Fibroblast of upper back skin (primary cell): ENCODE measurements at places on chromosomes 12 and 14.

DNA sequence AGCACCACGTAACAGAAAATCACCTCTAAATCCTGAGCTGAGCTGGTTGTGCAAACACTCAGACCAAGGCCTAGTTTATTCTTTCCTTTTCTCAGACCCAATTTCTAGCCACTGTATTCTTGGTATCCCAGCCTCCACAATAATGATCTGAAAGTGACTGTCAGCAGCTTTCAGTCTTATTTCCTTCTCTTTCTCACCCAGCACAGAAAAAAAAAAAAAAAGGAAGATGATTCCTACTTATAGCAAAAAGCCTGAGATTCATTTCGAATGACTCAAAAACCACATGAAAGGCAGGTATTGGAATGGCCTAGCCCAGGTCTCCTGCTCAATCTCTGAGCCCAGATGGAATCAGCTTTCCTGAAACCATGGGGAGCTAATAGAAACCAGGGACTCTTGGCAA lies 298.6 kb upstream of the PPFIA2 start:
- no peak for DNase-seq

DNA sequence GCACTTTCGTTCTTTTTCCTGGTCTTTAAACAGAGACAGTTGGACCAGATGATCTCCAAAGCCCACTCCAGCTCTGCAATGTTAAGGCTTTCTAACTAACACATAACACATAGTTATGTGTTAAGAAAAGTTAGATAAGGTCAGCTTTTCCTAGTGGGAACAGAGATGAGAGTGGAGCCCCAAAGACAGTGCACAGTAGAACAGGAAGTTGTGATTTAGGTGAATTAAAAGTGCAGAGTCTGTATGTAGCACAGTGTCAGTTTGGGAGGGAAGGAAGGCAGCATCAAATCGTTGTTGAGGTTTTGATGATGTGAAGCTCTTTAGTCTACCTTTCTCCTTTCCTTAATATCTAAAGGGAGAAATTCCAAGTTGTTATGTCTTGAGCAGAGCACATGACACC lies 31.7 kb downstream of the PRORP start:
- no peak for DNase-seq

GRCh38 chr12:10959804-10960203 lies 20.7 kb upstream of the TAS2R14 start:
- DNase-seq, result peak; percentile 9

DNA sequence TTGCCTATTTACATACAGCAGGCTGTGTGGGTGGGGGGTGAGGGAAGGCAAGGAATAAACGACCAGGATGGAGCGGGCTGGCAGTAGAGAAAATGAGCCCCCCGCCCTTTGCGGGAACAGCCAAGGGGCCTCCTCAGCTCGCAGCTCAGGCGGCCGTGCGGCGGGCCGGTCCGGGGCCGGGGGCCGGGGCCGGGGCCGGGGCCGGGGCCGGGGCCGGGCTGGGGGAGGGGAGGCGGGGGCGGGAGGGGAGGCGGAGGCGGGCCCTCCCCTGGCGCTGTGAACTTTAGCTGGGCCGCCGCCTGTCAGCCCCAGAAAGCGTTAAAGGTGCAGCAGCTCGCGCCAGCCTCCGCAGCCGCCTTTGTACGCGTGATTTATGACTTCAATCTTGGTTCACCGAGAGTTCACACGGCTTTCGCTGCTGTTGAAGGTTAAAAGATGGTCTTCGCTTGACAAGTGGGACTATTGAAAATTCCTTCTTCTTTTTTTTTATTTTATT lies 28.8 kb downstream of the HOXC4 start:
- peak; percentile 48 for DNase-seq

GRCh38 chr14:92597906-92598905 lies 84.6 kb downstream of the RIN3 start:
- DNase-seq, result no peak

- peak; percentile 14 for DNase-seq
These were observed 22.8 kb upstream of the CEBPE start for GRCh38 chr14:23141706-23142444.

- no peak for DNase-seq
These were observed 5.7 kb upstream of the SLC41A2 start for GRCh38 chr12:104963757-104964156.
